ENCODE measurements at places on chromosomes 6 and 20.

DNA sequence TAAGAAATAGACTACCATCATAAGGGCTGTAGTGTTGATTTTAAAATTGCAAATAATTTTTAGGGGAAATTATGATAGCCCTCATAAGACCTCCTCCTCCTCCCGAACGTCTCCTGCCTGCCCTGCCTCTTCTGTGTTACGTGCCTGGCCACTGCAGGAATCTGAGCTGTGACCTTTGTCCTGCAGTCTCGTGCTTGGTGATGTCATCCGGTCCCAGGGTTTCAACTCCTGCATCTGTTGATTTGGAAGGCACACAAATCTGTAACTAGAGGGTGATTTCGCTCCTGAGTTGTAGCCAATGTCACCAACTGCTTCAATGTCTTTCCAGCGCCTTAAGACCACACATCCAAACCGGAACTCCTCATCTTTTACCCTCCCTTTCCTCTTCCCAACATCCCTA lies 163.2 kb downstream of the AIG1 start:
- DNase-seq: no peak

GRCh38 chr6:167968091-167968490 lies 29.4 kb upstream of the KIF25 start:
- no peak for DNase-seq

DNA sequence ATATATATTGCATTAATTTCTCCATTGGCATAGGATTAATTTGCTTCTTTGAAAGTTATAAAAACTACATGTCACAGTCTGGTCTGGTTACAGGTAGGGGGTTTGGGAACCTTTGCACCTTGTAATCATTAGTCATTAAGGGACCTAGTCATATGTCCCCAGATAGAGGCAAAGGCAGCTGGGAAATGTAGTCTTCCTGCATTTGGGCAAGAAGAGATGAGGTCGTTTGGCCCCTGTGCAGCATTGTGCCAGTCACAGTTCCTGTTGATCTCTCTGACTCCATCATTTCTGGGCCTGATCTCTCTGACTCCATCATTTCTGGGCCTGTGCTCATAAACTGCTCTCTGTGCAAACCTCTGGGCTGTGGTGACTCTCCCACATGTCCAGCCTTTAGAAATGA lies 73.2 kb downstream of the BCKDHB start:
- DNase-seq: no peak

DNA sequence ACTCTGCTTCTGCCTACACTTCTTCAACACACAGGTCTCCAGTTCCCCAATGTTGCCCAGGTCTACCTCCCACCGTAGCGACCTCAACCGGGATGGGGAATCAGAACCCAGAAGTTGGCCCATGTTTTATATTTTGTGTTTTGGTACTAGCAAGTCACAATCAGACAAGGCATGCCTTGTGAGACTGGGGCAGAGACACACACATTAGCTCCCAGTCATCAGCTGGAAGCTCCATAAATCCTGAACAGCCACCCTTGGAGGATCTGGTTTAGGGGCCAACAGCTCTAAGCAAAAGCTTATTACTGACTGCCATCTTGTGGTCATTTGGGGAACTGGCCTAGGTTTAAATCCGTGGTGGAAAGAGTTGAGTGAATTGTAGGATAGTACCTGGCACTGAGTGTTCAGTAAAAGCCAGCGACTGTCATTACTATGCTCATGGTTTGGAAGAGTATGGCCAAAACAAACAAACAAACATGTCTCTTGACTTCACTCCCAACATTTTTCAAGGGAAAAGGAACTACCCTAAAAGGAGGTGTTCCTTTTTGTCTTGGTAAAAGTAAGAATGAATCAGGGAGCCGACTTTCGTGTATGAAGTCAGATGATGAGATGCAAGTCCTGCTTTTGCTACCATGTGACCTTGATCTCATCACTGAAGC lies 40.5 kb downstream of the PIM1 start:
- DNase-seq: peak; percentile 82

DNA sequence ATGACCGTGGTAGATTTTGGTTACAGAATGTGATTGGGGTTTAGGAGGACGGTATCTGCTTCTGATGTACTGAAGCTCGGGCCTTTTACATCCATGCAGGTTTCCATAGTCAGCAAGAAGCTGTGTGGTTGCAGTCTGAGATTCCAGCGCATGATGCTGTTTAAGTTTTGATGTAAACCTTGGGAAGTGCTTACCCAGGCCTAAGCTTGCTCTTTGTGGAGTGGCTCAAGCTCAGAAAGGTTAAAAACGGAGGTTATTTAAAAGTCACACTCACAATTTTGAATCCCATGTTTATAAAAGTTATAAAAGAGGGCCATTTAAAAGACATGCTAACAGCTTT lies 121.4 kb downstream of the TIAM2 start:
- DNase-seq: no peak

- no peak for DNase-seq
Measured at GRCh38 chr6:14406614-14407331, 289.2 kb downstream of the CD83 start.

GRCh38 chr20:58718121-58718563 lies 25.5 kb downstream of the NPEPL1 start:
- no peak for DNase-seq

DNA sequence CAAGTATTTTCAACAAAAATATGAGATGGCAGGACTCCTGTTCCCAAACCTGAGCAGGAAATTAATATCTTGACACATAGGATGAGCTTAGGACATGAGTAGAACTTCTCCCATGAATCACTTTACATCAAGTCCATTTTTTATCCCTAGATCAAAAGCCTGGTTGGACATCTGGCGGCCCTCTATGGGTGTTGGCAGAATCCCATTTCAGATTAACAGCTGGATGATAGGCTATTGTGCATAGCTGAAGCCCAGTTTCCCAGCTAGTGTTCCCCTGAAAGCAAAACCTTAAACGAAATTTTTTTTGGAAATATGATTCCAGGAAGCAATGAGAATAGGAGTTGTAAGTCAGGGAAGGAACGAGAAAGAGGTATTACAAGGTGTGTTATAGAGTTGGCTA lies 449.4 kb upstream of the CHD6 start:
- DNase-seq: no peak

- no peak for DNase-seq
Measured at GRCh38 chr6:167130008-167130677, 7.2 kb downstream of the CCR6 start.

GRCh38 chr6:135535989-135536414 lies 38.5 kb upstream of the AHI1 start:
- peak; percentile 30 for DNase-seq

GRCh38 chr6:72789145-72789544 lies 167.3 kb downstream of the KCNQ5 start:
- DNase-seq: no peak

GRCh38 chr6:136359851-136360250 lies 70.2 kb upstream of the BCLAF1 start:
- no peak for DNase-seq

- no peak for DNase-seq
Measured at GRCh38 chr20:4997222-4997621, 4.1 kb downstream of the SLC23A2 start.

- DNase-seq: no peak
Measured at GRCh38 chr6:49540614-49541013, 9.9 kb upstream of the C6orf141 start.

DNA sequence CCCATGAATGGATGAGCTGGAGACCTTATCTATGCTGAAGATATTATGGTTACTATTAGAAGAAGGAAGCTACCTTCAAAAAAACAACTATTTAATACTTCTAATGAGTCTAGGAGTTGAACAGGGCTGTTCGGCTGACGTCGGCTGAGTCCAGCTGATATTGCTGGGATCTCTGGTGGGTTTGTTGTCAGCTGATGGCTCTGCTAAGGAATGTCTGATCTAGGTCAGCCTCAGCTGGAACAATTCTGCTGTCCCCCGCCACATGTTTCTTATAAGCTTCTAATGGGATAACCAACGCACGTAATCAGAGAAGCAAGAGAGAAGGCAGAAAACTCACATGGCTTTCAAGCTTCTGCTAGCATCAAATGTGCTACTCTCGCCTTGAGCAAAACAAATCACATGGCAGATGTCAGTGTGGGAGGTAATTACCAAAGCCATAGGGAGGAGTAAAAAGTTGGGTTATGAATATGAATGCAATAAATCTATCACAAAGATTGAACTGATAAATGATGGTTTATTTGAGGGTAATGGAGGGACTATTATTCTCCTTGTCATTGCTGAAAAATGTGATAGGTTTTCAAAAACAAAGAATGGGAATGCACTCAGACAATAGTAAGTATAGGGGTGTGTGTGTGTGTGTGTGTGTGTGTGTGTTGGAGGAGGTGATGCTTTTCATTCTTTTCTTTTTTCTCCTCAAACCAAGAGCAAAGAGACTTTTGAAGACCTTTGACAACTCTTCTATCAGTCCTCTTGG lies 71.5 kb downstream of the BTBD3 start:
- DNase-seq: no peak

GRCh38 chr6:116136933-116137340 lies 11.0 kb upstream of the COL10A1 start:
- DNase-seq: no peak

- no peak for DNase-seq
Measured at GRCh38 chr20:13928901-13929300, 61.5 kb downstream of the SEL1L2 start.

DNA sequence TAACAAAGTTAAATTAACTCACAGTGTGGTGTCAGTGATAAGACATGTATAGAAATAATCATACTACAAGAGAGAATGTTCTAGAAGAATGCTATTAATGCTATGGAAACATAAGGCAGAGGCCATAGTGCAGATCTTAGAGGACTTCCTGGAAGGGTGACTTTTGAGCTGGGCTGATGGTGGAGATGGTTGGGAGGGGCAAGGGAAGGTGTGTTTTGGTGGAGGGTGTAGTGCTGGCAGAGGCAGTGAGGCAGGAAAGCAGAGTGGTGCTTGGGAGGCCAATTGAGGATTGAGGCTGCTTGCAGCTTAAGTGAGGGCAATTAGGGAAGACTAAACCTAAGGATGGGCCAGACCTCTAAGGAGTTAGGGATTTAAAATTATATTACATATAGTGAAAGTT lies 58.5 kb upstream of the FNDC1 start:
- no peak for DNase-seq

- peak; percentile 58 for DNase-seq
Measured at GRCh38 chr6:12289933-12290820, at the start of gene EDN1. EDN1 (plus strand) TSS chr6:12290361; CDS start chr6:12290630, 269 bp downstream.

DNA sequence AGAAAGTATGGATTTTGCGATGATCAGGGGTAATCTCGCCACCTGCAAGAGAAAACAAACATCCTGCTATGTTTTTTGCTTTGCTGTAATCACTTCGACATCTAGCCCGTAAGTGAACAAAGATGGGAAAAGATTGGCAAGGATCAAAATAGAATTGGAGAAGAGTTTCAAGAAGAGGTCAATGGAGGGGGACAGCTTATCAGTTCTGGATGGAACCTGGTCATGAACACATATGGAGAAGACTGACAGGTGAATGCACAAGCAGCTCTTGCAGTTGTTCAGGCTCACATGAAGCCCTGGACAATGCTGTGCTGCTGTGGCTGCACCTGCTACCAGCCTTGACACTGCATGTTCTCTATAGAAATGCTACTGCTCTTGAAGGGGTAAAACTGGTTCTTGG lies 222.1 kb downstream of the BCAS1 start:
- DNase-seq: no peak

- DNase-seq: no peak
Measured at GRCh38 chr6:163992701-163993100, 578.2 kb downstream of the QKI start.

DNA sequence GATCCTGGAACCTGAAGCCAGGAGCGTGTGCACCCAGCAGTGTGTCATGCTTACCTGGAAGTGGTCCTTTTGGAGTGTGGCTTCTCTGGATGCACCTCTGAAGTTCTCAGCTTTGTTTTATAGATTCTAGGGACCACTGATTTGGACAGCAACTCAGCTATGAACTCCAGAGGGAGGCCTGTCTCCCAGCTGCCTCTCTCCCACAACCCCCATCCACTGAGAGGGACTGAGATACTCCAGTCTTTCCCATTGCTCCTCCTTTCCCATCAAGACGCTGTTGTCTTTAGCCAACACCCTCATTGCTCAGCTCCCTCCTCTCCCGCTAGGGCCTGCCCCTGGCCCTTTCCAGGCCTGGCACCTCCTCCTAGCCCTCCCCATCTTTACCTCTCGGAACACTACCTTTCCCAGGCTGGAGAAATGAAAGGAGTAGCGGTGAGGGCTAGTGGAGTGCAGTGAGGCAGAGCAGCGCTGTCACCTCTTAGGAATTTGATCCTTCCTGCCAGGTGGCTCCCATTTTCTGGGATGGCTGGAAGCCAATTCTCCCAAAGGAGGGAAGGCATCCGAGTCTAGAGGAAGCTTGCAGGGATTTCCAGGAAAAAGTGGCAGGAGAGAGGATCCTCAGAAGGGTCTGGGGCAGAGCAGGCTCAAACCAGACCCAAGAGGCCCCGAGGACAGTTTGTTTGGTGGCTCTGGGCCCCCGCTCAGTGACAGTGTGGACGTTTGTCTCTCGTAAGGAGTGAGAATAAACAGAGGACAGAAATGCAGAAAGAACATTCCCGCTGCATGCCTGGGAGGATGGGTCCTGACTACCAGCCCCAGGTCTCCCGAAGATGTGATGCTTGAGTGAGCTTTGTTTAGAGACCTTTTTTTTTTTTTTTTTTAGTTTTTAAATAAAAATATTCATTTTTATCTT lies at the start of gene LRRN4:
TSS of gene LRRN4 (minus strand) at position 285 of the 913 bp plus-strand sequence. CDS start 1,261 bp downstream, outside the sequence.
- peak; percentile 40 for DNase-seq

- DNase-seq: peak; percentile 56
Measured at GRCh38 chr6:149963212-149963461, 606 bp upstream of the ULBP1 start.

DNA sequence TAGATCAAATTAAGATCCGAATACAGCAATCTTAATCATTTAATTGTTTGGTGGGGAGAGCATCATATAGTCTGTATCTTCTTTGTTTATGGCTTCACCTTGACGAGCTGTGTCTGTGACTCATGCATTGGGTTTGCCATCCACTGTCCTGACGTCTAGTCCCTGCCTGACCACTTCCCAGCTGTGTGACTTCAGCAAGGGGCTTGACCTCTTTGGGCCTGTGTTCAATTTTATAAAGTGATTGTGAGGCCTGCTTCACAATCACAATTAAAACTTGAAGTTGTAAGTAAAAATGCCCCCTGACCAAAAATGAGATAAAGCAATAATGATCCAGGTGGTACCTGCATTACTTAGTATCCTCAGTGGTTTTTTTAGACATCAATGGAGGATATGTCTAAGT lies 209.2 kb downstream of the ZNF217 start:
- no peak for DNase-seq

DNA sequence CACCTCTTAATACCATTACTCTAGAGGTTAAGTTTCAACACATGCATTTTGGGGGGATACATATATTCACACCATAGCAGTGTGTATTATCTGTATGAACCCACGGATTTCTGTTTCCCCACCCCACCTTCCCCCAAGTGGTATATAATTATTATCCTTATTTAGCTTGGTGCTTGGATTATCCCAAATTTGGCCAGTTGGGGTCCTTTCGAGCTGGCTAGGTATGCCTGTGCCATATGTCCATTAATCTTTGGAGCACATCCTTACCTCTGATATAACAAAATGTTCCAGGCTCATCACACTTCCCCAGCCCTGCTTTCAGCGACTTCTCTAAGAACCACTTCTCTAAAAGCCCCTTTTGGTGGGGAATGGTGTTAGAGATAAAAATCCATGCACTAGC lies 118.7 kb upstream of the MLIP start:
- DNase-seq: no peak

Measured in HTR-8/SVneo (cell line).